ENCODE measurements at places on chromosomes 3 and 15.

DNA sequence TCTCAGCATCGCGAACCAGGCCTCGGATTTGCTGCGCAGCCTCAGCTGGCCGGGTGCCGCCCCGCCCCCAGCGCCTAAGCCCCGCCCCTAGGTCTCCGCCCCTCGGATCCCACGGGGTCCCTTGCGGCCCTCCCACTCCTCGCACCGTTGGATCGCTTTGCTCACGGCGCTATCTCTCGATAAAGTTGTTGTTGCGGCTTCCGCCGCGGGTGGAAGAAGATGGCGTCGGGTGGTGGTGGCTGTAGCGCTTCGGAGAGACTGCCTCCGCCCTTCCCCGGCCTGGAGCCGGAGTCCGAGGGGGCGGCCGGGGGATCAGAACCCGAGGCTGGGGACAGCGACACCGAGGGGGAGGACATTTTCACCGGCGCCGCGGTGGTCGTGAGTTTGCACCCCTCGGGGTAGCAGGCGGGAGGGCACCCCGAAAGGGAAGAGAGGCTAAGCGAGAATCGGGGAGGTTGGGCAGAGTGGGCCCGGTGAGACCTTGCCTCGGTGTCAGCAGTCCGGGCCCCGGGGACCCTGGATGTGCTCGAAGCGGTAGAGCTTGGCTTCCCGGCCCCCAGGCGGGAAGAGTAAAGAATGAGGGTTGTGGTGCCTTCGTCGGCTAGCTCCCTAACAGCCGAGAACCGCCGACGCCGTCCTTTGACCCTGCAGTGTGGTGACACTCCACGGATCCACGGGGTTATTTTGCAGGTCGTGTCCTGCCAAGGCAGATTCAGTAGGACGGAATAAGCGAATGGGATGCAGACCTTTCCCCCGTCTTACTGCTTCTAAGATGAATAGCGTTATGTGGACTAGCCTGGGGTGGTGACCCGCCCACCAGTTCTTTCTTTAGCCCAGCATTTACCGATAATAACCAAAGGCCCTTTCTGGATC, at the start of gene SNX1:
Gene SNX1, plus strand, starts transcription at position 188 of the 873 bp plus-strand sequence. Its CDS starts 32 bp downstream, at position 220.
- peak; percentile 97 for DNase-seq

- DNase-seq, result no peak
These were observed 707.3 kb upstream of the UBE2E2 start for GRCh38 chr3:22495791-22496190.

DNA sequence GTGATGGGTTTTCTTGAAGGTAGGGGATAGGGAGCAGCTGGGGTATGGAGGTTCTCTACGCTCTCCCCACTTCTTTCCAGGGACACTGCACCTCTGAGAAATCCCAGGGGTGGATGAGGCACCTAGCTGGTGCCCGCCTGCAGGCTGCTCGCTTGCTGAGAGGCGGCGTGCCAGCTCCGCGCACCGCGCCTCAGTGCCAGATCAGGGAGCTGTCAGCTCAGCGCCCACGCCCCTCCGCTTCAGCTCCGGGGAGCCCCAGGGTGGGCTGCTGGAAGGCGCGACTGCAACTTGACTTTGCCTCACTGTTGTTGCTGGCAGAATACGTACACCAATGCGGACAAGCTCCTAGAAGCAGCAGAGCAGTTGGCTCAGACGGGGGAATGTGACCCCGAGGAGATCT, 345.7 kb upstream of the UMPS start:
- no peak for DNase-seq

DNA sequence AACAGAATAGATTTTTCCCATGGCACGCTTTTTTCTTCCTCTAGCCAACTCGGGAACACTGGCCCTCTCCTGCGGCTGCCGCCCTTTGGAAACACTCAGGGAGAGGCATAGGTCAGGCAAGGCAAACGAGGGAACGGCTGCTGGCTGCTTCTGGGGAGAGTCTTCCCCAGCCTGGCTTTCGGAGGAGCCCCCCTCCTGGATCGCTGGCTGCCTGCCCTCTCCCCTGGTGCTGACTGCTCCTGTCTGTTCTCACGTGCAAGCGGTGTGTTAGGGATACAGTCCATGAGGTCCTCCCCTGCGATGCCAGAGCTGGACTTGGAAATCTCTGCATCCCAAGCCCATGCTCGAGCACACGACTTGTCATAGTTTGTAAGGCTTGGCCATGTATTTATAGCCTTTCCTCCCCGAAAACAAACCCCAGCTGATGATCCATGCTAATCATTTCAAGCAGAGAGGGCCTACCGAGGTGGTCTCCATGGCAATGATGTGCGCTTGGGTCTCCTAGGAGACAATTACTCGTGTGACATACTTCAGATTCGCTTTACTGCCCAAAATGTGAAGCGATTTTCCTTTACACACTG, 315.6 kb upstream of the ATP10A start:
- DNase-seq, result no peak

GRCh38 chr3:194304186-194304917, 46.8 kb downstream of the CPN2 start:
- DNase-seq, result no peak

- peak; percentile 66 for DNase-seq
These were observed 260.4 kb upstream of the P2RY1 start for GRCh38 chr3:152574461-152575079.
